ENCODE measurements at places on chromosomes 13 and 19. TPM values are rescaled to one million over a fixed set of nuclear protein-coding genes. Genes with fewer than 3 reads are reported as not detected.

Gene DOCK9
- 14.0 TPM for total RNA-seq

Gene FXYD7
- 0.26 TPM for total RNA-seq

Gene ZNF536
- 0.53 TPM for total RNA-seq

Gene CHERP
- total RNA-seq: 26.2 TPM

Gene ZIC5
- total RNA-seq: 0.05 TPM

All from A375 (cell line).